ENCODE measurements at places on chromosomes 7 and 10.

GRCh38 chr10:36817898-36818297 is 307.5 kb upstream of the ANKRD30A start:
- DNase-seq, result no peak

GRCh38 chr7:28203508-28204240 is 23.1 kb upstream of the JAZF1 start:
- no peak for DNase-seq

DNA sequence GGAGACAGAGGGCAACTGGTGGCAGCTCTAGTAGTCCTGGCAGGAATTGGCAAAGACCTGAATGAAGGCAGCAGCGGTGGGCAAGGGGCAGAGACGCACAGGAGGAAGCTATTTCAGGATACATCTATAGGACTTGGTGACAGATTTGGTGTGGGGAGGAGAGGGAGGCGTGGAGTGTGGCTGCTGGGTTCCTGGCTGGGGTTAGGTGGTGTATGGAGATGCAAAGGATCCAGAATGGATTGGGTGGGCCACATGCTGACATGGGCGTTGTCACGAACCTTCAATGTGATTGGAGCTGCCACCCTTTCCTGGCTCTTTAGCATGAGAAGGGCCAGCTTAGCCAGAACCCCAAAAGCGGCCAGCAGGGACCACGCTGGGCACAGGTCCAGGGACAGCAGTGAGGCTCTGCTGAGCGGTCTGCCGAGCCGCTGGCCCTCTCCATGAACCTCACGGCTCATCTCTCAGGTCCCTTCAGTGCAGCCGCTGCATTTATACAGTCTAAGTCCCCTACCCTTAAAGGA is 10.2 kb upstream of the ADCY1 start:
- no peak for DNase-seq

DNA sequence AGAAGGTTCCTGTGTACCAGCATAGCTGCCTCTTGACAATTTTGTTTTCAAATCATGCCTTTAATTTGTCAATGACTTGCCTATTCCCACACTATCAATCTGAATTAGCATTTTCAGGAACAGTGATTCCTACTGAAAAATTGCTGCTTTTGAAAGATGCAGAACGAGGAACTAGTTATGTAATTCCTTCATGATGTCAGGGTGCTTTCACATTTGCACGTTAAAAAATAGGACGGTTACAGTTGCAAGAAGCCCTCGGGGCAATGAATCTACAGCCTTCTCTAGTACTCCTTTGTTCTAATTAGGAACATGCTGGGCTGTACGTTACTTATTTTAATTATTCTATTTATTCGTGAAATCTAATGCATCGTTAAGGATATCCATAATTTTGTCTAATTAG is 253.9 kb downstream of the OTUD1 start:
- no peak for DNase-seq

GRCh38 chr10:88194041-88194887 is 330.8 kb downstream of the PTEN start:
- no peak for DNase-seq

- no peak for DNase-seq
Observed at GRCh38 chr7:80649011-80649410, 10.6 kb downstream of the CD36 start.

GRCh38 chr10:100575585-100576281 is 40.0 kb downstream of the HIF1AN start:
- no peak for DNase-seq

- no peak for DNase-seq
Observed at GRCh38 chr7:151853896-151854719, 22.8 kb downstream of the PRKAG2 start.

DNA sequence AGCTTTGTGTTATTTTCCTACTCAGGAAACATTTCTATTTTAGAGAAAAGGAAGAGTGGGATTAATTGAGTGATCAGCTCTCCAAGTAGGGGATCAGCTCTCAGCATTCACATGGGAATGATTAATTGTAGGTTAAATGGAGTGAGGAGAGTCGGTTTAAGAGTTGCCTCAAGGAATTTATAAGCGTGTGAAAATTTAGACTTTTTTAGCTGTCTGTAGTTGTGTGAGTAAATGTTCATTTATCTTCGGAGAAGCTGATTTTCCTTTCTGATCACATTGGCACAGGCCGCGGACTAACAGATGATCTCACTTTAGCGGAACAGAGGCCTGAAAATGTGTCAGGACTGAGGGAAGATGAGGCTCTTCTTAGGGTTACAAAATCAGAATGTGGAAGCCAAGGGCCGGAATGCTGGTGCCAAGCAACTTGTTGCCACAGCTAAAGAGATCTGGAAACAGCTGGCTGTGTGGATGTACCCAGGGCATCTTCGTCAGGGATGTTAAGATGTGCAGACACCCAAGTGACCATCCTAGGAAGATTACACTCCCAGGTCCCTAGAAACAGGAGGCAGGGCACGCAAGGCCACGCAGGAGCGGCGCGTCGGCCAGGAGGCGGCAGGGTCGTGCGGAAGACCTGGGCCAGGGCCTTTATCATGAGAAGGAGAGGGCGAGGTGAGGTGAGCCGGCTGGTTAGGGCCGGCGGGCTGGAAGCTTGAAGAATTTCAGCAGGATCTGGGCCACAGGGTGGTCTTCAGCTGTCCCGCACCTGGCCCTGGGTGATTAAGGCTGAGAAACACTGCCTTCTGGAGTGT is 35.1 kb upstream of the TTYH3 start:
- no peak for DNase-seq

- peak; percentile 87 for DNase-seq
Observed at GRCh38 chr7:138460176-138460648, at the start of gene TRIM24. TRIM24 (plus strand) TSS chr7:138460259; CDS start chr7:138460549, 290 bp downstream.
